ENCODE measurements at places on chromosomes 6 and 20.

DNA sequence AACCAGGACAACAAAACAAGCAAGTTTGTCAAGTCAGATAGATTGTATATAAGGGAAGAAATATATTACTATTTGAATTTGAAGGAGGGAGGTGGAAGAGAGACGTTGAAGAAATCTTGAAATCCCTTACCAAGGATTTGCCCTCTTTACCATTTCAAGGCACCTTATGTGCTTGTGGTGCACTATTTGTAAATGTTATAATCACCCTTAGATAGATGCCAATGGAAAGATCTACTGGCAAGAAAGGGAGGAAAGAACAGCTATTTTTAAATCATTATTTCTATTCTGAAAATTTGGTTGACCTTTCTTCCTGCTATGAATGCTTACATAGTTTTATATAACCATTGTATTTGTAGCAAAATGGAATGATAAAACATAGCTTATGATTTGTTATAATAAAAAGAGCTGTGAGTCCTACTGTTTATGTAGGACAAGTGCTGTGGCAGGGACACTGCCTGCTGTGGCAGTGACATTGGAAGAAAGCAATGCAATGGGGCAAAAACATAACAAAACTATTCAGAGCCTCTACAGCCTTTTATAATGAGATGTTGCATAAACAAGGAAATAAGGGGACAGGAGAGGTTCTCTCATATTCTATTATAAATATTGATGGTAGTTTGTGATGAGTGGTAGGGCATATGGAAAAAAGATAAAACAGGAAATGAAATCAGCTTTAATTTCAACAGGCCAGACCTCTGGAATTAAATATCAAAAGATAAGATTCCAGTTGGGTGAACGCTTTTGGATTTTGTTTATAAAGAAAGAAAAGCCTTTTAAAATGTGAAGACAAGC is 1145.2 kb upstream of the GJE1 start:
- DNase-seq = no peak

GRCh38 chr20:4025679-4026078 is 10.3 kb upstream of the RNF24 start:
- no peak for DNase-seq

DNA sequence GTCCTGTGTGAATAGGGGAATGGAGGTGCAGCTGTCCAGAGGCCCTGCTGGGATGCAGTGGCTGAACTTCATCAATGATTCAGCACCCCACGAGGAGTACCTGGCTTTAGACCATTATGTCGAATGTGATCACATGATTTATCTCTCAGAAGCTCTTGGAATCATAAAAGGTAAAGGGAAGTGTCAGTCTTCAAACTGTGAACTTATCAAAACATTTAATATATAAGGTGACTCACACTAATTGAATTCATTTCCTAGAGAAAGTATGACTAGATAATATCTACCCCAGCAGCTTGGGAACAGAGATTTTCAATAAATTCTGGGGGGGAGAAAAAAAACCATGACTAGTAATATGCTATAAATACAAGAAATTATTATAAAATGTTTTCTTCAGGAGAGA is 29.5 kb downstream of the ALDH8A1 start:
- no peak for DNase-seq

- no peak for DNase-seq
Measured at GRCh38 chr6:72890233-72890632, 268.4 kb downstream of the KCNQ5 start.

- DNase-seq = no peak
Measured at GRCh38 chr6:17100806-17101205, 1.0 kb upstream of the STMND1 start.

DNA sequence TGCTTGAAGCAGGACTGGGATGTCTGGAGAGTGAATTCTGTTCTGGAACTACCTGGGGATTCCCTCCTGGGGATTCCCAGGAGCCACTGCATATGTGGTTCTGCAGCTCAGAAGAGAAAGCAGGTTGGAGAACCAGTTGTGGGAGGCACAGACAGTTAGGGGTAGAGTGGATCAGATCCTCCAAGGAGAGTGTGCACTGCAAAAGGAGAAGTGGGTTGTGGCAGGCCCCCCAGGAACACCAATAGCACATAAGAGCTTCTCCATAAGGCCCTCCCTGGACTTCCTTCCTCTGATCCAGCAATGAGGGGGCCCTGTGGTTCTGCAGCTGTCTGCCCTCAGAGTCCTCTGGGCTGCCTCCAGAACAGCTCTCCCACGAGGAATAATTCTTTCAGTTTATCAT is 369.2 kb upstream of the CNR1 start:
- no peak for DNase-seq

DNA sequence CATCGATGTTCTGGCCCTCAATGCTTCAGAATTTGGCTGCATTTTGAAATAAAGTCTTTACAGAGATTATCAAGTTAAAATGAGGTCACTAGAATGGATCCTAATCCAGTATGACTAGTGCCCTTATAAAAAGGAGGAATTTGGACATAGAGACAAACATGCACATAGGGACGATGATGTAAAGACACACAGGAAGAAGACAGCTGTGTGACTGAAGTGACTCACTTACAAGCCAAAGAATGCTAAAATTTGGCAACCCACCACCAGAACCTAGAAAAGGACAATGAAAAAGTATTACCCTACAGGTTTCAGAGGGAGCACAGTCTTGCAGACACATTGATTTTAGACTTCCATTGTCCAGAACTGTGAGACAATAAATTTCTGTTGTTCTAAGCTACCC is 322.8 kb upstream of the GJE1 start:
- DNase-seq = no peak

GRCh38 chr6:43608310-43608763 is 20.7 kb downstream of the GTPBP2 start:
- peak; percentile 8 for DNase-seq

- DNase-seq = no peak
Measured at GRCh38 chr6:168620578-168620977, 179.6 kb downstream of the SMOC2 start.

- no peak for DNase-seq
Measured at GRCh38 chr20:22775671-22776139, 191.3 kb upstream of the FOXA2 start.

DNA sequence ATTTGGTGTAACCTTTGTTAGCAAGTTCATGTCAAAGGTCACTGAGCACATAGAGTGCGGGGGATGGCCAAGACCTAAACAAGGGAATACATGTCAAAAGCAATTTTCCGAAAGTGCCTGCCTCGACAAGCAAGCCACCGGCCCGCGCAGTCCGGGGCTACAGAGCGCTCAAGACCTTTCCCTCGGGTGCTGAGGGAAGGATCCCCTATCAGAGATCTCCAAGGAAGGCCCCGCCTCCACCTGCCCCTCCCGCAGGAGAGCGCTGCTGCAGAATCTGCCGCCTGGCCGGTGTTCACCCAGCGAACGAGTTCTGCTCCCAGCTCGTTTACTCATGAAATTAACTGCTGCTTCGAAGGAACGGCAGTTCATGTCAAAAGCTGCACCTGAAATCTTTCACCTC is 252.7 kb downstream of the BMP7 start:
- DNase-seq = no peak
